Esophagus muscularis mucosa (tissue), 4 donors: ENCODE measurements at places on chromosomes 5 and 9.

- no peak for DNase-seq
Observed at GRCh38 chr9:3948826-3949556, 350.9 kb downstream of the GLIS3 start.

GRCh38 chr9:95769473-95769872 lies 106.0 kb upstream of the ERCC6L2 start:
- no peak for DNase-seq

- no peak for DNase-seq
Observed at GRCh38 chr5:78755822-78756429, 107.4 kb upstream of the LHFPL2 start.

- no peak for DNase-seq
Observed at GRCh38 chr5:37211661-37212060, 37.5 kb downstream of the CPLANE1 start.

DNA sequence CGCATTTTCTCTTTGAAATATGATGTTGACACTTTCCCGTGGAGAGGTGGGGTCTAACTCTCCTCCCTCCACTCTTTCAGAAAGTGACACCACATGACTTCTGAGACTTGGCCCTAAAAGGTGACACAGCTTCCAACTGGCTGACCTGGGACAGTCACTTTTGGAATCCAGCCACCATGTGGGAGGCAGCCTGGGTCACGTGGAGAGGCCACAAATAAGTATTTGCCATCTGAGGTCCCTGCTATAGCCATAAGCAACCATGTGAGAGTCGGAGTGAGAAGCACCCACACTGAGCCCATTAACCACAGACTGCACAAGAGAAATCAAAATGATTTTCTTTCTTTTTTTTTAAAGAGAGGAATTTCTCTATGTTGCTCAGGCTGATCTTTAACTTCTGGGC lies 4.1 kb upstream of the PHYKPL start:
- DNase-seq = no peak

- no peak for DNase-seq
Observed at GRCh38 chr5:333945-334344, 12.4 kb downstream of the AHRR start.

GRCh38 chr5:159560088-159560487 lies 229.8 kb upstream of the IL12B start:
- DNase-seq = no peak

DNA sequence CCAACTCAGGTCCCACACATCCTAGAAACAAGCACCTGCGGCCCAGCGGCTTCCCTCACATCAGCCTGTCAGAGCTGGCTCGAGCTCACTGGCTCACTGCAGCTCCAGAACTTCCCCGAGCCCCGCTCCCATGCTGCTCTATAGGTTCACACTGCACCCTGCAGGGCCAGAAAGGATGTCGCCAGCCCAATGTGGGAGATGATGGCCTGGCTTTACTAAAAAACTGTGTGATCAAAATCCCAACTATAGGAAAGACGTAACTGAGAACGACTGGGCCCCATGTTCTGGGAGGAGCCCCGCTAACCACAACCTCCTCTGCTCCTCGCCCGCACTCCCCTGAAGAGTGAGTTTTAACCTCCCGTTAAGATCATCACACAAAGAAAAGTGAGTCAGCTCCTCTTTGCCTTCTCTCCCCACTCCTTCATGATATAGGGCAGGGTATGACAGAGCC lies 4.6 kb downstream of the SURF4 start:
- DNase-seq = no peak

DNA sequence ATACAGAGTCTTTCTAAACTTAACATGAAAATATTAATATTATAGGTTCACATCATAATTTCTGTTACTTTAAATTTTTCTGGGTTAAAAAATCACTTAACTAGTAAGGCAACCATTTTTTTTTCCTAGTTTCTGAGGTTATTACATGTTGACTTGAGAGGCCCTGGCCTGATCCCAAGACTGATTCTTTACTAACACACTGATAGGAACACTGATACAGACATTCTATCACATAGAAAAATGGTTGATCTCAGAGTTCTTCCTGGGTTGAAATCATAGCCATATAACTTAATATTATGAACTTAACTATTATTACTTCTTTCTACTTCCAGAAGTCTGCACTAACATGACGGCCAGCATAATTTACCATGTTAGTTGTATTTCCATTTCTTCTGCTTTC lies 43.0 kb downstream of the AP3S1 start:
- no peak for DNase-seq

GRCh38 chr9:37916471-37917312 lies 12.8 kb upstream of the SLC25A51 start:
- DNase-seq = no peak

DNA sequence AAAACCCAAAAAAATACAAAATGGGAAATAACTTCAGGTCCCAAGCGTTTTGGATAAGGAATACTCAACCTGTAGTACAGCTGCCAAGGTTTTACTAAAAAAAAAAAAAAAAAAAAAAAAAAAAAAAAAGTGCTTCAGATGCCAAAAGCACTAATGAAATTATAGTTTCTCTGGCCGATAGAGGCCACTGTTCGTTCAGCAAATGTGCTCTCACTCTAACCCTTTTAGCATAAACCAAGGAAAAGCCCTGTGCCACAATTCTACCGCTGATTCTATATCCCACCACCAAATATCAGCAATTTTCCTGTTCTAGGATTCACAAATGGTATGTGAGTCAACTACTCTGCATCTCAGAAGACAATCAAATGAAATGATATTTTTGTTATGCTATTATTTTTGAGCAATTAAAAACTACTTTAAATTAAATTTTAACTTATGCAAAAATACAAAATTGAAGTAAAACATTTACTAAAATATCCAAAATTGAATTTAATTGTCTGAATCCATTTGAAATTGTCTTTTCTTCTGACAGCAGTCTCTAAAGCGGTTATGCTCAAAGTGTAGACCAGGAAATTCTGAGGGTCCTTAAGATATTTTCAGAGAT lies 79.8 kb downstream of the RICTOR start:
- no peak for DNase-seq

DNA sequence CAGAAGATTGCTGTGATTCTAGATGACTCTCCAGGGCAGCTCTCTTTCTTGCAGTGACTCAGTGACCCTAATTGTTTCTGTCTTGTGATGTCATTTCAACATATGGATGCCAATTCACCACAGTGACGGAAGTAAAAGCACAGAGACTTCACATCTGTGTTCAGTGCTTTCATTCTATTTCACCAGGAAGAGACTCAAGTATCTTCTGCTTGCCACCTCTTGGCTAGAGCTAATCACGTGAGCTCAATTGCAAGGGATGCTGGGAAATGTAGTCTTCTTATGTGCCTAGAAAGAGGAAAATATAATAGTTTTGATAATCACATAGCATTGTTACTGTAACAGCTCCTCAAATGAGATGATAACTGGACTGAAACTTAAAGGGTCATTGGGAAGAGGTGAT lies 453.3 kb upstream of the KLF4 start:
- DNase-seq = no peak

DNA sequence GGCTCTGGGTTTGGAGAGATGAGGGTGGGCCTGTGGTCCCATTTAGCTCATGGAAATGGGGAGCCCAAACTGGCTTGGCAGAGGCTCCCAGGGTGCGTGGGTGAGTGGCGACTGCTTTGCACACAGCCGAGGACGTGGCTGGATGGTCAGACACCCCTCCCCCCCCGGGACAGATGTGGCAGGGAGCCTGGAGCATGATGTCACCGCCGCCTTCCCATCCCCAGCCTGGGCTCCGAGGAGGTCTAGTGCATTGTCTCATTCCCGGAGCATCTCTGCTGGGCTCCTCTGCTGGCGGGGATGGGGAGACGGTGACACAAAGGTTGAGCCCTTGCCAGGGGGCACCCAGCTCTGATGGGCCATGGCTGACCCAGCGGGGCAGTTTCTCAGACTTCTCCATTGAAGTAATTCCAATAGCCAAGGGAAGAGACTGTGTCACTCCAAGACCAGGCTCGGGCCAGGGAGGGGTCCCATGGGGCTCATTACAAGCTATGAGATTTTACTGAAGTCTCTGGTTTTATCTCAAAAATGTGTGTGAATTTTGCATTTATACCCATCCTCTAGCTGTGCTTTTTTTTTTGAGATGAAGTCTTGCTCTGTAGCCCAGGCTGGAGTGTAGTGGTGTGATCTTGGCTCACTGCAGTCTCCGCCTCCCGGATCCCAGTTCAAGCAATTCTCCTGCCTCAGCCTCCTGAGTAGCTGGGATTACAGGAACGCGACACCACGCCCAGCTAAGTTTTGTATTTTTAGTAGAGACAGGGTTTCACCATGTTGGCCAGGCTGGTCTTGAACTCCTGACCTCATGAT lies 36.1 kb downstream of the HMCN2 start:
- DNase-seq = no peak

DNA sequence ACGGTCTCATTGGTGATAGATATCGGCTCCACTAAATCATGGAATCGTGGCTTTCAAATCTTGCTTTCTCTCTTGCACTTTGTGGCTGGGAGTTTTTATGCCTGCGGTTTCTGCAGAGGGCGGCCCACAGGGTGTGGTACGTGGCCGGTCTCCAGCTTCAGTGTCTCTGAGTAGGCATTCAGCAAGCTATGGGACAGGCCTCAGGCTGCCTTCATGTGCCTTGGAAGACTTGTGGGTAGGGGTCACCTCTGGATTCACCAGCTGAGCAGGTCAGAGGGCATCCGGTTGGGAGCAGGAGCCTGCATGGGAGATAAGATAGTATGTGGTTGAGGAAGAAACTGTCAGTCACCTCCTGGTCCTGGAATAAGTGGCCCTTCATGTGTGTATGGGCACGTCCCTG lies 47.7 kb downstream of the AMBP start:
- peak; percentile 89 for DNase-seq

DNA sequence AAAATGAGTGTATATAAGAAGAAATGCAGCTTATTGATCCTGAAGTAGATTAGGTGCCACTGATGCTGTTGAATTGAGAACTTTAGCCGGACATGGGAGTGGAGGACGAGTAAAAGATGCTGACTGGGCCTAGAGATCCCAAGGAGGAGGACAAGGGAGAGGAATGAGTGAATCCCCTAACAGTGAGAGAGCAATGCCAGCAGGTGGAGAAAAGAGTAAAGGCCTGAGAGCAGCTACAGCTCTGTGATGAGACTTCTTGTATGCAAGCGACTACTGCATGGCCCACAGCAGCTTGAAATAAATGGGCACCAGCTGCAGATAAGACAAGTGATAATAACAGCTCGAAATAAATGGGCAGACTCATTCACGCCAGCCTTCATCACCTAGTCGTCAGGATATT lies 44.5 kb upstream of the JMY start:
- DNase-seq = no peak

- peak; percentile 72 for DNase-seq
Observed at GRCh38 chr5:61816585-61817450, 484.8 kb downstream of the ZSWIM6 start.

- no peak for DNase-seq
Observed at GRCh38 chr5:107476783-107477182, 194.0 kb downstream of the EFNA5 start.

DNA sequence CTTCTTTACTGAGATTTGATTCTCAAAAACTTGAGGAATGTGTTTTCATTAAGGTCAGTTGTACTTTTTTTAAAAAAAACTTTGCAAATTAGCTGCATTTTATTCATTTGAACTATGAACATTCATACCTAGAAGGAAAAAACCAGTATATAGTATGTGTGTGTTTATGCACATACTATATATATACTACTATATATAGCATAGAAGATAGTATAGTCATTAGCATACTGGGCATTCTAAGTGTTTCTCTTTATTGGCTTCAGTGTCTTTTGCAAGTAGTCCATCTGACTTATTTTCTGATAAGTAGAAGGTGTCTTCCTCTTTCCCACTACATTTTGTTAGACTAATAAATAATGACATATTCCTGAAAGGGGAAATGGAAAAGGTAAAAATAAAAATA lies 33.0 kb downstream of the ELOVL7 start:
- DNase-seq = no peak

- no peak for DNase-seq
Observed at GRCh38 chr5:161691911-161692310, 6.4 kb downstream of the GABRA6 start.

- no peak for DNase-seq
Observed at GRCh38 chr5:39455645-39456044, 30.9 kb upstream of the DAB2 start.

DNA sequence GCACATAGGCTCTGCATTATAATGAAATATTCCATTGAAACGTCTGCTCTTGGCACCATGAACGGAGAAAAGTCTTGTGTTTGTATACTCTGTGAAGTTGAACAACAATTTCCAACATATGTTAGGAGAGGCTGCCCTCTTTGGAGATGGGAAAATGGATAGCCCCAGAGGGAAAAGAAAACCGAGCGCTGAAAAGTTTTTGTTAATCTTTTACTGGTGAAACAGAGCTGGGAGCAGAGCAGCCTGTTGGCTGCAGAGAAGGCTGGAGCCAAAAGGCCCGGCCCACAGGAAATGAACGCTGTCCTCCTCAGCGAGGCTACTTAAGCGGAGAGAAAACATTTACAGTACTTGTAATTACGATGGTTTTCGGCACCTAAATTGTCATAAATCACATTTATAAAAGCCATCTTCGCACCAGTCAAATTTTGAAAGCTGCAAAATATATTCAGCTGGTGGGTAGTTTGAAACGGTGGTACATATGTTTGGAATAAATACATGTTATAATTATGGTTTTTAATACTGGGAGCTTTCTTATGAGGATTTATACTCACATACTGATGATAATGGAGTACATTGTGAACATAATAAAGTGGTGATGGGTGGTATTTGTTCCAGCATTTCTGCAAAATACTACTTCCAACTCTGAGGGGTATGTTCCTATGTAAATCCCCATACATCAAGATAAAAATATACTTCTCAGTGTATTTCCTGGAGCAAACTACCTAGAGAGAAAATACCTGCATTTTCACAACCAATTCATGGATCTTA lies 129.6 kb upstream of the CNTLN start:
- no peak for DNase-seq

DNA sequence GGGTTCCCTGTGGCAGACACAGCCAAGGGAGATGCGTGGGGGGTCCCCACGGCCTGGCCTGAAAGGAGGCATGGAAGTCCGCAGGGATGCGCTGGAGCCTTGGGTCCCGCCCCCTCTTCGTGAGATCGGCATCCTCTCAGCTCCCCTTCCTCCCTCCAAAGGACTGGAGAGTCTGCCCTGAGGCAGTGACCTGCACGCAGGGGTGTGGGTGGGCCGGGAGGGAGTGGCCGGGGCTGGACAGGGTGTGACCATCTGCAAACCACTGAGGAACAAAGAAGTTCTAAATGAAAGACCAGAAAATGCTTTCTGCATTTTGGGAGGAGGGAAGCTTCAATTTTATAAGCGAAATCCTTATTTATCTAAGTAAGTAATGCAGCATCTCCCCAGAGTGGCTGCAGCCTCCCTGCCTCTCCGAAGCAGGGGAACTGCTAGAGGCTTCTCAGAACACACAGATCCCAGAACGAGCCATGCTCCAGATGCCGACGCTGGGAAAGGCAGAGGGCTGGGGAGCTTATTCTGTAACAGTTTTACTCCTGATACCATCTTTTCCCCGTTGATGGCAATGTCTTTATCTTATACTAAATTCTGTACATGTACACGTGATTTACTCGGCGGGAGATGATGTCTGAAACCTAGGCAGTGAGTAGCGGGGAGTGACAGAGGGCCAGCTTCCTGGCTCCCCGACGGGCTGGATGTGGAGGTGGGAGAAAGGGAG lies 221.7 kb downstream of the FANCC start:
- no peak for DNase-seq

- DNase-seq = no peak
Observed at GRCh38 chr5:26737348-26738265, 300.8 kb downstream of the CDH9 start.
